ENCODE measurements at places on chromosomes 12 and 14.

- no peak for DNase-seq
Observed at GRCh38 chr14:34234258-34234657, 227.8 kb downstream of the SPTSSA start.

DNA sequence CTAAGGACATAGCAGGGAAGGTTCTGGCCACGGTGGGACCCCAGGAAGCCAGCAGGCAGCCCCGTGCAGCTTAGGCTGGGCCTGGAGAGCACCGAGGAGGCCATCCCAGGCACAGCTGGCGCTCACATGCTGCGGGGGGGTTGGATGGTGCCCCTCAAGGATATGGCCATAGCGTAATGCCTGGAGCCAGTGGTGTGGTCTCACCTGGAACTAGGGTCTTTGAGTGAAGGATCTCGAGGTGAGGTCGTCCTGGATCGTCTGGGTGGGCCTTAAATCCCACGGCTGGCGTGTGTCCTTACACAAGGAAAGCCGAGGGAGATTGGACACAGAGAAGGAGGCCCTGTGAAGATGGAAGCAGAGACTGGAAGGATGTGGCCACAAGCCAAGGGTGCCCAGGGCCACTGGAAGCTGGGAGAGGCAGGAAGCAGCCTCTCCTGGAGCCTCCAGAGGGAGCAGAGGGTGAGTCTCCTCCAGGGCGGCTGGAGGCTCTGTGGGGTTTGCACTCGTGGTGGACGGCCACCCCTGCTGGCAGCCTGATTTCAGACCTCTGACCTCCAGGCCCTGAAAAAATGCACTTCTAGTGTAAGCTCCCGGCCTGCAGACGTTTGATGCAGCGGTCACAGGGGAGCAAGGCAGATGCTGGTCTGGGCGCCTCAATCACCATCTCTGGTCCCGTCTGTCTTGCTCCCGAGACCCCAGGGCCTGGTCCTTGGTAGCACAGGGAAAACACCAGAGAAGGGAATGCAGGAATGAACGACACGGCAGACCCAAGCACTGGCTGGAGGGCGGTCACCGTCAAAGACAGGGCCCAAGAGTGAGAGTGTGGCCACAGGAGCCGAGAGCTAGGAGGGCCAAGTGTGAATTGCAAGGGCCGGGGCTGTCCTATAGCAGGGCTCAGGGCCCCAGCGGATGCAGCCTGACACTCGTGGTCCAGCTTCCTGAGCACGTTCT, 218.6 kb downstream of the KIF26A start:
- DNase-seq: no peak

DNA sequence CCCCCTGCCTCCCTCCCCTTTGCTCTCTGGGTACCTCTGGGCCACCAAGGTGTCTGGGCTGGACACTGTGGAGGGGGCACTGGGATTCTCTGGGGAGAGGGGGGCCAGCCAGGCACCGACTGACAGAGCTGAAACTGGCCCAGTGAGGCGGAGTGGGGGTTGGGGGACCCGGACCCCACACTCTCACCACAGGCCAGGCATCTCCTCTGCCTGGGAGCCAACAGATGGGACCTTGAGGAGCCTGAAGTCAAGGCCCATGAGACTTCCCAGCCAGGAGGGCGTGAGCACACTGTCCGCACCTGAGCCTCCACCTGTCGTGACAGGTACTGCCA, 39.8 kb upstream of the PPP1R13B start:
- DNase-seq: no peak

- DNase-seq: no peak
Observed at GRCh38 chr14:101022916-101023435, 119.5 kb upstream of the RTL1 start.

DNA sequence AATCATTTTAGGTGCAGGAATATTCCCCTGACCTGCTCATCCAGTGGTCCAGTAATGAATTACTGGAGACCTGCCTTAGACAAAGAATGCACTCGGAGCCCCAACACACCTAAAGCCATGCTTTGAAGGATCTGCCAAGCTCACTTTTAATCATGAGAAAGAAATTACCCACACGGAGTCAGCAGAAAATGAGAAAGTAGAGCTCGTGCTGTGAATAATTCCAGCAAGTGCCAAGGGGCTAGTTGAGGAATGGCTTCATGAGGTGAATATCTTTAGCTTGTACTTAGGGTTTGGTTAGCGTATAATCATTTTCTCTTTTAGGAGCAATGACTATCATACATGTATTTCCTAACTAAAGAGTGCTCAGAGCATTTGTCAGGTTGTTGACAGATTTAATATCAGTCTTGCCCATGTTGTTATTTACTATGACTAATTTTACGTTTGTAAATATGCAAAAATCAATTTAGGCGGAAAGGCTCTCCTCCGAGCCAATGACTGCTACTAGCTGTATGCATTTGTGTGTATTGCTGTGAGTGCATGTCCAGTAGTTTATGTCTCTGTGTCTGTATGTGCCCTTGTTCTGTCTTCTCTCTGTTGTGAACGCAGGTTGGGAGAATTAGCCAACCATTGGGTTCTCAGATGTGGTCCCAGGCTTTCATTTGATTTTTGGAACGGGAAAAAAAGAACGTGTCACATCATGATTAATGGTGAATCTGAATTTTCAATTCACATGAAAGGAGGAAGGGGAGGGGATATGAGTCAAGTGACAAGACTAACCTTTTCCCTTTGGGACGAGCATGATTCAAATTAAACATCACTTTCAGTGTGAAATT, 98.4 kb downstream of the RMST start:
- no peak for DNase-seq

GRCh38 chr14:91354979-91355685, 62.5 kb downstream of the CCDC88C start:
- DNase-seq: no peak

GRCh38 chr12:1161197-1161596, 170.2 kb downstream of the ERC1 start:
- DNase-seq: no peak

DNA sequence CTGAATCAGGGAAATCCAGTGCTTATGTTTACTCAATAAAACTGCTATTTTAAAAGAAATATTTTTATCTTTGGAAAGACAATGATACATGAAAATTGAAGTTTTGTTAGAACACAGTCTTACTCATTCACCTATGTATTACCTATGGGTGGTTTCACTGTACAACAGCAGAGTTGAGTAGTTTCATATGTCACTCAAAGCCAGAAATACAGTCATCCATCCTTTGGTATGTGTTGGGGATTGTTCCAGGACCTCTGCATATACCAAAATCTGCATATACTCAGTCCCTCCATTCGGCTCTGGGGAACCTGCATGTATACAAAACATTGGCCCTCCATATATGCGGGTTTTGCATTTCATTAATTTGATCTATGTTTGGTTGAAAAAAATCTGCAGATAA, 190.6 kb downstream of the GPHN start:
- no peak for DNase-seq

DNA sequence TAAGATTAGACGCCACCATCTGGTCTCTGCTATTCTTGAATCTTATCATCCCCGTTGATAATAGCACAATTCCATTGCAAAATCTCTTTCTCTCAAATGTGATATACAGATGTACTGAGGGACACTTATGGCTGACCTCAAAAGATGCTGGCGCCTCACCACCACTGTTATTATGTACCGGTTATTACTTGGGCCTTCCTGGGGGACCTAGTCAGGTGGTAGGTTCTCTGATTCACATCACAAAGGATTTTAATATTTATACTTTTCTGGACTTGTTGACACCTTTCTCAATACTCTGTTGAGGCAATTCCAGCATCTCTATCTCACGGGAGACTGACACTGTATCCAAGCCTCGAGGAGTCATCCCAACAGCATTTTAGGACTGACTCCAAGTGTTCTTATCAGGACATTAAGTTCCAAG, 21.3 kb upstream of the FAM234B start:
- peak; percentile 23 for DNase-seq

DNA sequence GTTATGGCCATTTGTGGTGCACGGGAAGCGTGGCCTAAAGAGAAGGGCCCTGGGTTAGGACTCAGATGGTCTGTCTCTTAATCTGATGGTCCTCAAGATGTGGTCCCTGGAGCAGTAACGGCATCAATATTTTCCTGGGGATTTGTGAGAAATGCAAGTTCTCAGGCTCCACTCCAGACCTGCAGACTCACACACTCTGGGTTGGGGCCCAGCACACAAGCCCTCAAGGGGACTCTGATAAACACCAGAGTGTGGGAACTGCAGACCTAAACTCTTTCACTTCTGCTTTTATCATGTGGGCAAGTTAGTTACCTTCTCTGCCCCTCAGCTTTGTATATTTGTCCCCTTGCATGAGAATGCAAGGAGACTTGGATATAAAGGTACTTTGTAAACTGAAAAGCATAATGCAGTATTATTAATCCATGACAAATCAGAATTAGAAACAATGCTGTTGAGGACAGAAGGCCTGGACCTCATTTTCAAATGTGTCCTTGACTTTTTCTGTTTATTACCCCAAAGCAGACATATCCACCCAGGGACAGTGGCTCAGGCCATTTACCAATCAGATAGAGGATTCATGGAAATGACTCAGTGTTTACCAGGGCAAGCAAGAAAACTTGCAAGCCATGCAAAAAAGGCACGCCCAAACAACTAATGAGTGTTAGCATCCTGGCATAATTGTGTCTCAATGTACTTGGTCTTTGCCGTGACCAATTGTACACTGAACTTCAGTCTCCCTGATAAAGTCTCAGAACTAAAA, 157.0 kb downstream of the ASCL1 start:
- no peak for DNase-seq

GRCh38 chr14:95998656-95999055, 40.5 kb upstream of the C14orf132 start:
- DNase-seq: no peak

DNA sequence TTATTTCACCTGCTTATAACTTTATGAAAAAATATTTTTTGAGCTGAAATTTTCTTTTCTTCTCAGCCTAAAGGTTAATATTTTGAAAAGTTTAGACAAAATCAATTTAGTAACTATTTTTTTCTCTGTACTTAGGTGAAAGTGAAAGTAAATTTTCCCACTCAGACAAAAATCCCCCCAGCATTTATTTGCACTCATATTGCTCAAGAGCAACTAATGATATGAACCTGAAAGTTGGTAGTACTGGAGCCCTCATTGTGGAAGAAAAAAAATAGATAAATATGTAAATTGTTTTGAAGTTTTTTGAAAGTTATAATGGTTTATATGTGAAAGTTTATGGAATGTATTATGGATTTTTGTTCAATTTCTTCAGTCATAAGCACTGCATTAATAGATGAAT, 1005.9 kb upstream of the ATXN7L3B start:
- DNase-seq: no peak

- DNase-seq: no peak
Observed at GRCh38 chr12:106845902-106846301, 71.4 kb downstream of the RIC8B start.

- DNase-seq: no peak
Observed at GRCh38 chr12:39736406-39736805, 116.8 kb upstream of the ABCD2 start.

GRCh38 chr12:25904442-25904841, 54.0 kb upstream of the RASSF8 start:
- DNase-seq: no peak

DNA sequence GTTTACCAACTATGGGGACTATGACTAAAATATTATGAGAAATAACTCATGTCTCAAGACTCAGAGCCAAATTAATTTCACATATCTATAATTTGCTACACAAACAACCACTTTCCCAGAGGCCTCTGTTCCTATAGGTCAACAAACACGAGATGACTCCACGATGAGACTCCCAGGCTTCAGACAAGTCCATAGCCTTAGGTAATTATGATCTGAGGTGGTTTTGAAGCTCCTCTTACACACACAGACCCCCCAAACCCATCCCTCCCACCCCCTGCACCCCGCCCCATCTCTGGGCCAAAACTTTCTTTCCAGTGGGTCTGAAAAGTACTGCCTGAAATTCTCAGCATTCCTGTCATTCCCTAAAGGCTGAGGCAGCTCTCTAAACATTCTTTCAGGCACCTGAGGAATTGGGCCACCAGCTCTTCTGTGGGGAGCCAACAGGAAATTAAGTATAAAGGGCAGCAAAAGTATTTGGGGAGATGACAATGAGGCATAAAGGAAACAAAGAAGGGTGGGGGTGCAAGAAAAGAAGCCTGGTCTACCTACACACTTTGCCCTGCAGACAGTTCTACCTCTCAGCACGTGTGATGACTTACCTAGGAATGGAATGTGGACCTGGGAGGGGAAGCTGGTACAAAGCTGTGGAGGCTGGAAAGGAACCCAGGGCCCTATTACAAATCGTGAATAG, 143.6 kb downstream of the PAWR start:
- DNase-seq: no peak

- no peak for DNase-seq
Observed at GRCh38 chr12:65389436-65389835, 111.0 kb downstream of the MSRB3 start.

GRCh38 chr12:76636121-76636692, 76.6 kb upstream of the OSBPL8 start:
- DNase-seq: no peak

- DNase-seq: no peak
Observed at GRCh38 chr12:20270557-20270956, 97.8 kb upstream of the PDE3A start.

DNA sequence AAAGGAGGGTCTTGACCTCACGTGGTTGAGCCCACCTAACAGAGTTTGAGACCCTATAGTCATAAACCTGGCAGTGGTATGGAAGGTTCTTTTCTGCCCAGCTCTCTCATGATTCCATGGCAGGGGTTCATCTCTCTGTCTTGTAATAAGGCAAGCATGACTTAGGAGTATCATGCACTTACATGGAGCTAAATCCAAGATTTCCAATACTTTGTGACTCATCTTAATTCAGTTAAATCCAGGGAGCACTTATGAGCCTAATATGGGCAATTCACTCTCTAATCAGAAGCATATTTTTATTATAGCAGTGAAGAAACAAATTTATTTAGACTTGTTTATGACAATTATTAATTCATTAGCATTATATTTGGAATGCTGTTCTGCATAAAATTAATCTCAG, 131.8 kb upstream of the CPSF6 start:
- no peak for DNase-seq

DNA sequence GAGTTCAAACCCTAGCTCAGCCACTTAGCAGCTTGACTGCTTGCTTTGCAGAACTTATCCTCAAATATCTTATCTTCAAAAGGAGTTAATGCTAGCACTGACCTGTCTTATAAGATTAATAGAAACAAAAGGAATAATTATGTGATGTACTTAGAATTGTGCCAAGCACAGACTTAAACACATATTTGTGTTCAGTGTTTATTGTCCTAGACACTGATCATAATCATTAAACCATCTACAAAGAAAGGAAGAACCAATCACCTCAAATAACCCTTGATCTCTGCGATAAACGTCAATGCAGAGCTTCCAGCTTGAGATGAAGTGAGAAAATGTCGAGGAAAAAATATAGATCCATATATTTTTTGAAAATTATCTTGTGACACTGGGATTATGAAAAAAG, 73.1 kb downstream of the ATXN7L3B start:
- no peak for DNase-seq

- DNase-seq: no peak
Observed at GRCh38 chr12:78530100-78530765, 334.3 kb upstream of the SYT1 start.

Data from hindlimb muscle (tissue), 1 donor.